Natural killer cell treated with Interleukin-12 subunit alpha and Interleukin-12 subunit beta and Interleukin-15 and Interleukin-18, amount 100 ng/mL, for 72 hours (primary cell): ENCODE measurements at places on chromosomes 11 and 22. TPM values are rescaled to one million over a fixed set of nuclear protein-coding genes. Genes with fewer than 3 reads are reported as not detected.

DNA sequence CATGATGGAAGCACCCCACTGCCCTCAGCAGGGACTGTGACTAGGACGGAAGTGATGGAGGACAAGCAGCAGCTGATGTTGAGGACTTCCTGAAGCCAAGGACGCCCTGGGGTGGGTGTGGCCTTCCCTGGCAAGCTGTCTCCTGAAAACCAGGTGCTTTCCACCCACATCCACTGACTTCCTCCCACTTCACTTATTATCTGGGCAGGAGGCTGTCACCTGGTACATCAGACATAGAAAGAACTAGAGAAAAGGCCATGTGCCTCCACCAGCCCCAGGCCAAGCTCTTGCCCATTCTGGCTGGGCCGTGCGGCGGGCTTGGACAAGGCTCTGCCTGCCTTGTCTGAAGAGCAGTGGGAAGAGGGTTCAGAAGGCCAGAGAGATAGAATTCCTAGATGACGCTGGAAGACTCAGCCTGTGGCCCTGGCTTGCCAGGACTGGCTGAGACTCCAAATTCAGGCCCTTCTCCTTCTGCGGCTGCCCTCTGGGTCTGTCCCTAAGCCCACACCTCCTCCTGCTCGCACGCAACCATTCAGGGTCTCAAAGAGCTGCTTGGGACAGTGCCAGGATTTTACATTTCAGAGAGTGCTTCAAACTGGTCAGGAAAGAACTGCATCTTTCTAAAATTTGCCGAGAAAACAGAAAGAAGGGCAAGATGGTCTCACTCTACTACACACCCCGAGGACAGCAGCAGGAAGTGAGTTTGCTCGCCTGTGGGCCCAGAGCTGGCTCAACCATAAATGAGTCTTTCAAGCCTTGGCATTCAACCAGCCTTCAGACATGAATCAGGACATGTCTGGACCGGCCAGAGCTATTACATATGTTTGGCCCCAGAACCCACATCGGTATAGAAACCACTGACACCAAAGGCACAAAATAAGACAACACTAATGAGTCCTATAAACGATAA, 13.3 kb downstream of the ARHGAP1 start:
- DNase-seq: no peak

GRCh38 chr22:23574371-23574811, 5.7 kb downstream of the IGLL1 start:
- no peak for DNase-seq

- no peak for DNase-seq
Observed at GRCh38 chr22:35133702-35134380, 67.9 kb downstream of the ISX start.

IFITM10 gene
- total RNA-seq: 2.3 TPM

DNA sequence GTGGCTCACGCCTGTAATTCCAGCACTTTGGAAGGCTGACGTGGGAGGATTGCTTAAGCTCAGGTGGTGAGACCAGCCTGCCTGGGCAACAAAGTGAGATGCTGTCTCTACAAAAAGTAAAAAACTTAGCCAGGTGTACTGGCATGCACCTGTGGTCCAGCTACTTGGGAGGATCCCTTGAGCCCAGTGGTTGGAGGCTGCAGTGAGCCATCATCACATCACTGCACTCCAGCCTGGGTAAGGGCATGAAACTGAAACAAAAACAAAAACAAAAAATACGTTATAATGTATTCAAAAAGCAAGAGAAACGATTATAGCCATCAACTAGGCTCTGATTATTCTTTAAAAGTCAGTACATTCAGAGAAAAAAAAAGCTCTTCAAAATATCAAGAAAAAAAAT, 62.5 kb downstream of the TCF20 start:
- no peak for DNase-seq
